ENCODE measurements at places on chromosomes 3 and 15.

DNA sequence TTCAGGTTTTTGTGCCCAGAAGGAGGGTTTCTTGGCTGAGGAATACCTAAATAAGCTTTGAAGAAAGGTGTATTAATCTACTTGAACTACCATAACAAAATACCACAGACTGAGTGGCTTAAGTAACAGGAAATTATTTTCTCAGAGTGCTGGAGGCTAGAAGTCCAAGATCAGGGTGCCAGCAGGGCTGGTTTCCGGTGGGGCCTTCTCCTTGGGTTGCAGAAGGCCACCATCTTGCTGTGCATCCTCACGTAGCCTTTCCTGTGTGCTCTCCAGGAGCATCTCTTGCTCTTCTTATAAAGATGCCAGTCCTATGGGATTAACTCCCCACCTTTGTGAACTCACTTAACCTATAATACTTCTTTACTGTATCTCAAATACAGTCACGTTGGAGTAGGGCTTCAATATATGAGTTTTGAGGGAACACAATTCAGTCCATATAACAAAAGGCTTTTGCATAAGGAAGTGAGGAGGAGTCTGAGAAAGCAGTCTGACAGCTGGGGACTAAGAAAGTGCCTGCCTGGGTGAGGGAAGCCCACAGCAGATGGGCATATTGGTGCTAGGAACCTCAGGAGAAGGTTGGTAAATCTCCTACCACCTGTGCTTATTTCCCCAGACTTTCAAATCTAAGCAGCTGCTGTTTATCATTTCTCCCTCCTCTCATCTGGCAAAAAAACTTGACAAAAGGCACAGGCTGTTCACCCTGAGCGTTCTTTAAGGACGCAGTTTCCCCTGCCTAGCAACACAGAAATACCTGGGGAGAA is 89.6 kb upstream of the CBLB start:
- DNase-seq = no peak

DNA sequence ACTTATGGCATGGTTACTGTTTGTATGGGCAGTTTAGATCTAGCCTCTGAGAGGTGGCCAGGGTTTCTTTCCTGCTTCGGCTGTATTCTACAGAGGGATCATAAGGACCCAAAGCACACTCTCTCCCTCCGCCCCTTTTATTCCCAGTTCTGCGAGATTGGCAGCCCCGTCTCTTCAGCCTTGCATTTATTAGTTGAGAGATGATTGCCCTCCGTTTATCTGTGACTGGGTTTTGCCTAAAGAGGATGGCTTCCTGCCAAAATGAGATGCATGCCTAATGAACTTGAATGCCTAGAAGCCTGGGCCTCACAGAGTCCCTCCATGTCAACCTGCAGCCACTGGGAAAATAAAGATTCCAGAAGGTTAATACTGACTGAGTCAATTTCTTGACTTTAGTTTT is 97.1 kb upstream of the CHL1 start:
- no peak for DNase-seq

- no peak for DNase-seq
These were observed 10.0 kb downstream of the C3orf52 start for GRCh38 chr3:112096176-112096575.

GRCh38 chr15:45121706-45122417 is 7.7 kb downstream of the DUOXA2 start:
- no peak for DNase-seq

- DNase-seq = no peak
These were observed 53.2 kb downstream of the PGPEP1L start for GRCh38 chr15:98954411-98954810.

DNA sequence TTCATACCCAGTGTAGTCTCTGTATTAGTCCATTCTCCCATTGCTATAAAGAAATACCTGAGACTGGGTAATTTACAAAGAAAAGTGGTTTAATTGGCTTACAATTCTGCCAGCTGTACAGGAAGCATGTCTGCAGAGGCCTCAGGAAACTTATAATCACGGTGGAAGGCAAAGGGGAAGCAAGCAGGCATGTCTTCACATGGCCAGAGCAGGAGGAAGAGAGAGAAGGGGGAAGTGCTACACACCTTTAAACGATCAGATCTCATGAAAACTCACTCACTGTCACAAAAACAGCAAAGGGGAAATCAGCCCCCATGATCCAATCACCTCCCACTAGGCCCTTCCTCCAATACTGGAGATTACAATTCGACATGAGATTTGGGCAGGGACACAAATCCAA is 6.3 kb upstream of the PARP14 start:
- no peak for DNase-seq

- no peak for DNase-seq
These were observed 844.0 kb downstream of the DIPK2A start for GRCh38 chr3:144815655-144816054.

DNA sequence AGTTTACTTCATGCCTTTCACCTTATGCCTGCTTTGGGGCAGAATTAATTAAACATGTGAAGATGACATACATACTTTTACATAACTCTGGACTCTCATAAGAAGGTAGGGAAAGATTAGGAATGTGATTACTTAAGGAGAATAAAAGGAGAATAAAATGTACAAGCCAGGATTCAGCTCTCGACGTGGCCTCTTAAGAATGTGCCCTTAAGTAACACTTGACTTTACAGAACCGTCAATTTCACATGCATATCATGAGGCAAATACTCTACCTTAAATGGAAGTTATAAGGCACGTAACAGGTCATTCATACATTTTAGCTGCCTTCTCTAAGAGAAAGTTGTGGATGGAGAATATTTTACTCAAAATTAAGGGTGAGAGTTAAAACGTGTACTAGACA is 263.7 kb upstream of the LMCD1 start:
- no peak for DNase-seq

GRCh38 chr3:152328841-152329240 is 60.1 kb downstream of the MBNL1 start:
- no peak for DNase-seq

DNA sequence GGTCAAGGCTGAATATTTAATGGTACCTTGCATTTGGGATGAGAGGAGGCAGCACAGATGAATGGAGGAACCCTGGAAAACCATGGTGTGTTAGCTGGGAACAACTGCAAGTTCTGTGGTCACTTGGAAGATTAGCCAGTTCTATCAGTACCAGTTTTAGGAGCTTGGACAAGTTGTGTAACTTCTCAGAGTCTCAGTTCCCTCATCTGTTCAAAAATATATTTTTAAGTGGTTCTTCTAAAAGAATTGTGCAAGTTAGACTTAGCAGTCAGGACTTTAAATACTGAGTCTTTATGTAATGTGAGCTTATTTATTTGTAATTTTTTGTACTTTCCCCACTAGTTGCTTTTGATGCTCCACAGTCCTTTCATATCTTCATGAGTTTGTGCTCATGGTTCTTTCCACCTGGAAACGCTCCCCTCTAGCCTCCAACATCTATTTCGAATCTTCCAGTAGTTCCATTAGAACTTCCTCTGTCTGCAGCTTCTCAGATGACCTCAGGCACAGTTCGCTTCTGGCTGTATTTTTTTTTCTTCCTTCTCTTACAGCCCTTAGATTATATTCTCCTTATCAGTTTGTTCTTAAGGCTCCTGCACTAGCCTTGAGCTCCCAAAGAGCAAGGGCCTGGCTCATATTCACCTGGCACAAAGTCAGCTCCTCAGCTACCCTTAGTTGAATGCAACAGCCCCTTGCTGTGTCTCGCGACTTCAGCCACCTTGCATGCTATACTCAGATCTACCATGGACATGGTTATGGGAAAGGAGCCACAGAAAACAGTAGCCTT is 27.1 kb downstream of the ITPR1 start:
- DNase-seq = no peak

DNA sequence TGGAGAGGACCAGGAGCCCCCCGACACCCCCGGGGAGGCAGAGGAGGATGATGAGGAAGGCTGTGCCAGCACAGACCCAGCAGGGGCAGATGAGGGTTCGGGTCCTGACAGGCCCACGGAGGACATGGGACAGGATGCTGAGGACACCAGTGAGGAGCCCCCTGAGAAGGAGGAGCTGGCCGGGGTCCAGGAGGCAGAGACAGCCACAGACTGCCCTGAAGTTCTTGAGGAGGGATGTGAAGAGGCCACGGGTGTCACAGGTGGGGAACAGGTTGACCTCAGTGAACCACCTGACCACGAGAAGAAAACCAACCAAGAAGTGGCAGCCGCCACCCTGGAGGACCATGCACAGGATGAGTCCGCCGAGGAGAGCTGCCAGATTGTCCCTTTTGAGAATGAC is 909 bp downstream of the FGD5 start:
- DNase-seq = no peak

GRCh38 chr3:74605437-74605836 is 9.0 kb downstream of the CNTN3 start:
- DNase-seq = no peak

DNA sequence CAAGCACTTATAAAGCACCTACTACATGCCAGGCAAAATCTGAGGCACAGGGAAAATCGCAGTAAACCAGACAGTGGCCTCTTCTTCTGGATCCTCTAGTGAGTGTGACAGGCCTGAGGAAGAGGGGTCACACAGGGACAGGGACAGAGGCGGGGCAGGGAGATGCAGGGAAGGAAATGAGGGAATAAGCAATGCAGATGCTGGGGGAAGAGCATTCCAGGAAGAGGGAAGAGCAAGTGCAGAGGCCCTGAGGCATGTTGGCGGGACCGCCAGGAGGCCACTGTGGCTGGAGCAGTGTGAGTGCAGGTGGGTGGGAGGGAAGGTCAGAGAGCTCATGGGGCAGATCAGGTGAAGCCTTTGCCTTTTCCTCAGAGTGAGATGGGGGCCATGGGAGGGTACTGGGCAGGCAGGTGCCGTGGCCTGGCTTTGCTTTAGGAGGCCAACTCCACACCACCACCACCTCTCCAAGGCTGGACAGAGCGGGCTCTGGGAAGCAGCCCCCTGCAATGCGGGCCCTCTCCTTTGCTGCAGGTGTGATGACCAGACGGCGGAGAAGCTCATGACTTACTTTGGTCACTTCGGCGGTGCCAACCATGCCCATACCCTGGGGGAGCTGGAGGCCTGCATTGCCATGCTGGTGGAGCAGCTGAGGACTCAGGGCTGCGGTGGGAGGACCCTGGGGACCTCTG is 26.8 kb upstream of the GP9 start:
- no peak for DNase-seq

GRCh38 chr3:188557235-188557634 is 403.3 kb downstream of the LPP start:
- no peak for DNase-seq

DNA sequence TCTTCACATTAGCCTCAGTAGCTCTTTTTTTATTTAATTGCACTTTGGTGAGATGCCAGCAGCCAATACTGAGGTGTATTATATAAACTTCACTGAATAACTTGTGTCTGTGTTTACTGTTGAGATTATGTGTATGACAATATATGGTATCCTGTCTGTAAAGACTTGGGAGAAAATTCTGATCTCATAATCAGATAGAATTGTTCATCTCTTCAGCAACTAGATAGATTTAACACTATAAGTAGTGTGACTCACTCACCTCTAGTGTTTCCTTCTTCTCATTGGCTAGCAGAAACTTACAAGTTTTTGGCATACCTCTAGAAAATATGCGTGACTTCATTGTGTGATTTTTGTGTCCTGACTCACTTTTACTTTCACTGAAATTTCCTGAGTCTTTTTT is 67.6 kb upstream of the TGFBR2 start:
- no peak for DNase-seq

DNA sequence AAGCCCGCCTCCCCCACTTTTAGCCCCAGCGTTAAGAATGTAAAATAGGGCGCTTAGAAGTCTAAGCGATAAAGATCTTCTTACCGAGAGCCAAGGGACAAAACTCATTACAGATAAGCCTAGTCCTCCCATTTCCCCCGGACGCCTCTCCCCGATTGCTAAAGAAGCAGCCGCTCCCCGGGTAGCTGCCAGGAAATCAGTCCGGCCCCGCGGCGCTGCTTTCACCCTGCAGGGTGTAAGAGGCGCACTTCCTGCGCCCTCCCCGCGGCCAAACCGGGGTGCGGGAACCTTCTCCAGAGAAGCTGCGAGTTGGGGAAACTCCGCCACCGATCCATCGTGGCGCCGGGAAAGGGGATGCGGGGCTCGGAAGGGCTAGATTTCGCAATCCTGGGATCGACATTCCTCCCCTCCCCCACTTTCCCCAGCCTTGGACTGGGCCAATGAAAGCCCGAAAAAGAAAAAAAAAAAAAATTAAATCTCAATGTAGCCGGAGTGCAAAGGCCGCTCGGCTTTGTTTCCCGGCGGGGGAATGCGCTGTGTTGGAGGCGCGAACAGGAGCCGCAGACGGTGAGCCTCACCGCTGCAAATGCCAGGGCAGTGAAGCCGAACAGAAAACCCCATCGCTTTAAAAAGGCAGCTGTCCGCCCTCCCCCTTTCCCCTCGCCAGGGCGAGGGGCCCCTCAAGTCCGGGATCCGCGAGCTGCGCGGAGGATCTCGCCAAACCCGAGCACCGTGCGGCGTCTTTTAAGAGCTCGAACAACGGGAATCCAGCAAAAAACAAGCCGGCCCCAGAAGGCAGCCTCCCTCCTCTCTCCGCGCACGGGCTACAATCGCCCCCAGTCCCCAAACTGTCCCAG is 626 bp upstream of the PTPRG start:
- DNase-seq = no peak

DNA sequence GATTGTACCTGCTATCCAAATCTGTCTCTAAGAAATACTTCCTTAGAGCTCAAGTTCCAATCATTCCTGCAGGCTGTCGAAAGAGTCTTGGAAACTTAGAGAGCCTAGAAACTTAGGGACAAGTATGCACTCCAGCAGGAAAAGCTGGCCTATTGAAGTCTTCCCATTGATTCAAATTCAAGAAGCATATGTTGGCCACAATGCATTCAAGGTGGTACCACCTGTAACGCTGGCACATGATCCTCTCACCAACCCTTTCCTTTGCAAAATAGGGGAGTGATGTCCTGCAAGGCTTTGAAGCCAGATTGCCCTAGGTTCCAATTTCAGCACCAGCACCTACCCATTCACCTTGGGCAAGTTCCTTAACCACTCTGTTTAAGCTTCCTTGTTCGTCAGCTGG is 6.0 kb downstream of the ADAMTS9 start:
- no peak for DNase-seq

- DNase-seq = no peak
These were observed 159.5 kb upstream of the TBC1D5 start for GRCh38 chr3:17901893-17902292.

DNA sequence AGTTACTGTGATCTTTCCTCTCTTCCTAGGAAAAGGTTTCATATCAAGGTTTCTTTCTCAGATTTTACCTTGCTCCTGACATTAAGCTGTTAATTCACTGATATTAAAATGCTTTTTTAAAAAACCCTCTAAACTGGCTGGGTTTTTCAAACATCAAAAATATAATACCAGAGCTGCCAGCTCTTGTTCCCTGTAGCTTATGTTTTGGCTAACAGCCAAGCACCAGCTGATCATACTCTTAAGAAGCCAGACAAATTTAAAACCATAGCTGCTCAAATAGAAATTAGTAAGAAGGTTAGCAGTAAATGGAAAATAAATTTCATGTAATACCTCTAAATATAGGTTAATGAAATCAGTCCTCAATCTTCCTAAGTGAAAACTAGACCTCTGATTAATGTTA is 657.5 kb downstream of the GRM7 start:
- DNase-seq = no peak

GRCh38 chr15:83559310-83559966 is 94.5 kb upstream of the ADAMTSL3 start:
- DNase-seq = no peak

DNA sequence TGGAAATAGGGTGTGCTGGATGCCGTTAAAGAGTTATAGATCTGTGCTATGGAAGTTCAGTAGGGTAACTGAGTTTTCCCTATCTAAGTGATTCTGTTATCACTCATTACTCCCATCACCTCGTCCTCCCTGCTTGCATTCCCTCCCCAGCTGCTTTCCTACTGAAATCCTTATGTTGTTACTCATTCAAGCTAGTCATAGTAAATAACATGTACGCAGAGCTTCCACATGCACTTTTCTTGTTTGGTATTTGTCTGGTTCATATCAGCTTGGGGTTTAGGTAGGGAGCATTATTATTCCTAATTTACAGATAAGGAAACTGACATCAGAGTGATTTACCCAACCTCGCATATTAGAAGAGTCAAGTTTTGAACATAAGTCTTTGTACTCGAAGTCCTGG is 135.1 kb downstream of the HCN4 start:
- no peak for DNase-seq
